ENCODE measurements at places on chromosomes 7 and 10.
A peak's percentile ranks its signal among the peaks of the same experiment; 100 is the strongest.

DNA sequence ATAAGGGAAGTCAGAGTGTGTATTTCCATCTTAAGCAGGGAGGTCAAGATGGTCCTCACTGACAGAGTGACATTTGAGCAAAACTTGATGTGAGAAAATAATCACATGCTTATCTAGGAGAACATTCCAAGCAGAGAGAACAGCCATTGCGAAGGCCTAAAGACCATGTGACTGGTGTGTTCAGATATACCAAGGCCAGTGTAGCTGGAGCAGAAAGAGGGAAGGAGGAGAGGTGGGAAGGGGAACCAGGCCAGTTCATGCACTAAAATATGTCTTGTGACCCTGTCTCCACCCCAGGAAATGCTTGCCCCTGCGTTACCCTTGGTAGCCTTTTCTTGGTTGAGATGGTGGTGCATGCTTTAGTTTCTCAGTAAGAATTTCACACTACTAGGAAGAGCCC lies 77.4 kb downstream of the CACNB2 start:
- no peak for DNase-seq

GRCh38 chr10:110074758-110075671 lies 67.2 kb downstream of the ADD3 start:
- no peak for DNase-seq

GRCh38 chr7:13179775-13180523 lies 492.5 kb downstream of the ARL4A start:
- peak; percentile 16 for DNase-seq

DNA sequence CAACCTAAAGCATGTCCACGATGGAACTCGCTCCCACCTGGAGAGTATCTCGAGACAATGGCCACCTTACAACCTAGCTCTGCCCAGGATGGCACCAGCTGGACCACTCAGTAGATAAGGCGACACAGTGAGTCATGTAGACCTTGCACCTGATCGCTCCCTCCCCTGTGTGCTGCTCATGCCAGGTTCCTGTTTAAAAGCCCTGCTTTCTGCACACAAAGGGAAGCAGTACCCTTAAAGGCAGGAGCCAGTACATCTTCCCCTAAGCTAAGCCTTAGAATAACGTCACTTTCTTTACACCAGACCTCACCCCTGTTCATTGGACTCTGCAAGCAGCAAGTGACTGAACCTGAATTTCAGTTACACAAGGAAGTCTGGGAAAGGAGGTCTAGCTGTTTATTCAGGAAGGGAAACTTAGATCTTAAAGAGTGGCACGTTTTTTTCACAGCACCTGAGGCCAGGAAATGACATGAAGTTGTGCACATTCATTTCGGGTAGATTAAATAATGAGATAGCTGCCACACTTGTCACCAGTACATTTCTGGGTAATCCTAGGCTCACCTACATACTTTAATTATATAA lies 117.9 kb downstream of the MTPAP start:
- DNase-seq = no peak

GRCh38 chr7:1859266-1860035 lies 189.4 kb downstream of the ELFN1 start:
- no peak for DNase-seq

DNA sequence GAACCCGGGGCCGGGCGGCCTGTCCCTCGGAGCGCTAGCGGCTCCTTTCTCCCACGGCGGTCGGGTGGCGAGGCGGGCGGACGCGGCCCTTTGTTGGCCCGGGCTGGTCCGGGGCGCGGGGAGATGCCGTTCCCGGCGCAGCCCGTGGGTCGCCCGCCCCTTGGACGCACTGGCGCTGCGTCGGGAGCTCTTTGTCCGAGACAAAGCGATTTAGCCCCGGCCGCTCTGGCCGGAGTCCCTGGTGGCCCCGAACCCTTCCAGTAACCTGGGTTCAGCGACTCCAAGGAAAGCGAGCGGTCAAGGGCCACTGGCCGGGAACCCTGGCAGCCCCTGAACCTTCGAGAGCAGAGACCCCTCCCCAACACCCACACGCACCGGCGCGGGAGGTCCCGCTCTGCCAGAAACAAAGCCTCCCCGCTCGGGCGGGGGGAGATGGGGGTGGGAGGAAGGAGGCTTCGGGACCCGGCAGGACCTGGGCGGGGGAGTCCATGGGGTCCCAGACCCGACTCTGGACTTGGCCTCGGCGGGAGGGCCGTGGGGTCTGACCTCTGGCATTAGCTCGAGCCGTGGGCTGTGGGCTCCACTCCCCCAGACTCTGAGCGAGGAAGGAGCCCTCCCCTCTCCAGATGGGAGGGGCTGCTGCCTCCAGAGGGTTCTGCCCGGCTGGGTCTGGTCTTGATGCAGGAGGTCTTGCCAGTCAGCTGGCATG lies 836 bp downstream of the DPYSL4 start:
- DNase-seq = no peak

GRCh38 chr7:145875267-145875666 lies 241.3 kb upstream of the CNTNAP2 start:
- DNase-seq = no peak

DNA sequence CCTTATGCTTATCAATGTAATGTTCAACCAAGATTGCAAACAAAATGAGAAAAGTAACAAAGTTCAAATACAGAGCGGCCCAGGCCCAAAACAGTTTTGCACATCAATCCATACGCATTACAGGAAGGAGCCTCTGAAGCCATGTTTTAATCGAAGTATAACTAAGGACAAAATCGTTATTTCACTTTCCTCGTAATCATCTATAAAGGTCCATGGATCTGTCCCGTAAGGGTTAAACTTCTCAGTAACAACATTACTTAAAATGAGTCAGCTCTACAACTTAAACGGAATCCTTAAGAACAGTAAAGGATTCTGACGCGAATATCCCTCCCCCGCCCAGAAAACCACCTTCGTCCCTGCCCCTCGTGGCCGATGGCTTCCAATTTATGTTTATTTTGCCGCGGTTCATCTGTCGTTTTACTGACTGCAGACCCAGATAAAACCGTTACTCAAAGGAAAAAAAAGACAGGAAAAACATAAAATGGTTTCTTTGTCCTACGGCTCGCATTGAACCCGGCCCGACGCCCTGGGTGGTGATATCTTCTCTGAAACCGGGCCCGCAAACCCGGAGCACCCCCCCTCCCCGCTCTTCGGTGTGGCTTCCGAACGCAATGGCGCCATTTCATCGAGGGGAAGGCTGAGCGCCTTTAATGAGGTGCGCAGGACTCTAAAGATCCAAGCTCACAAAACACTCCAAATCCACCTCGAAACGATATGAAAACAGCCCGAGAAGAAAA lies 1.1 kb downstream of the HNRNPA2B1 start:
- peak; percentile 53 for DNase-seq

DNA sequence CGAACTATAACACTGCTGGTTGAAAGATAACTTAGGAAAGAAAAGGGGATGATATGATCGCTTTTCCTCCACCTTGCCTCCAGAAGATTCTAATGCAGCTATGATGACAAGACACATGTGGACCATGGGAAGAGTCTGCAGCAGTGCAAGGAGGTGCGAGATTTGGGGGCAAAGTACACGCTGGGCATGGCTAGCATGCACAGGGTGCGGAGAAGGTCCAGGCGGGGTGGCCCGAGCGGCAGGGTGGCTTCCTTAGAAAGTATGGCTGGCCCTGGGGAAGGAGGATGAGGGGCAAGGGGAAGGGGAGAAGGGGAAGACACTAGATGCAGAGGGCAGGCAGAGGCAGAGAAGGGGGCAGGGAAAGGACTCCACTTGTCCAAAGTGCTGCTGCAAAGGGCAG lies 15.6 kb downstream of the ATXN7L1 start:
- no peak for DNase-seq

- DNase-seq = no peak
Observed at GRCh38 chr7:40987571-40987970, 715.3 kb downstream of the INHBA start.

GRCh38 chr7:7769710-7770627 lies 51.6 kb upstream of the RPA3 start:
- no peak for DNase-seq

DNA sequence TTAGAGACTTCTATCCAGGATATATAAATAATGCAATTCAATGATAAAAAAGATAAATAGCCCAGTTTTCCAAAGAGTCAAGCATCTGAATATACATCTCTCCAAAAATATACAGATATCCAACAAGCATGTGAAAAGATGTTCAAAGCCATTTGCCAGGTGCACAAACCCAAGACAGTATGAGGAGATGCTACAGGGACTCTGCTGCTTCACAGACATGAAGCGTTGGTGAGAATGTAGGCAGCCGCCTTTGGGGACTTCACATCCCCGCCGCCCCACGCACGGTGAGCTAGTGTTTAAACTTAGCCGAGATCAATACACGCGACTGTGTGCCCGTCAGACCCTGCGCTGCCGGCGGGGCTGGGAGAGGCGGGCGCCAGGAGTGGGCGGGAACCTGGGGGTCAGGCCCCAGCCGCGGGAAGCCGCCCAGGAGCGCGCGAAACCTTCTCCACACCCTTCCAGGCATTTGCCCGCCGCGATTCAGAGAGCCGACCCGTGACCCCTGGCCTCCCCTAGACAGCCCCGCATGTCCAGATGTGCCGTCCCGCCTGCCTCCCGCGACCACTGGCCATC lies 927 bp upstream of the ALOX5 start:
- peak; percentile 8 for DNase-seq

DNA sequence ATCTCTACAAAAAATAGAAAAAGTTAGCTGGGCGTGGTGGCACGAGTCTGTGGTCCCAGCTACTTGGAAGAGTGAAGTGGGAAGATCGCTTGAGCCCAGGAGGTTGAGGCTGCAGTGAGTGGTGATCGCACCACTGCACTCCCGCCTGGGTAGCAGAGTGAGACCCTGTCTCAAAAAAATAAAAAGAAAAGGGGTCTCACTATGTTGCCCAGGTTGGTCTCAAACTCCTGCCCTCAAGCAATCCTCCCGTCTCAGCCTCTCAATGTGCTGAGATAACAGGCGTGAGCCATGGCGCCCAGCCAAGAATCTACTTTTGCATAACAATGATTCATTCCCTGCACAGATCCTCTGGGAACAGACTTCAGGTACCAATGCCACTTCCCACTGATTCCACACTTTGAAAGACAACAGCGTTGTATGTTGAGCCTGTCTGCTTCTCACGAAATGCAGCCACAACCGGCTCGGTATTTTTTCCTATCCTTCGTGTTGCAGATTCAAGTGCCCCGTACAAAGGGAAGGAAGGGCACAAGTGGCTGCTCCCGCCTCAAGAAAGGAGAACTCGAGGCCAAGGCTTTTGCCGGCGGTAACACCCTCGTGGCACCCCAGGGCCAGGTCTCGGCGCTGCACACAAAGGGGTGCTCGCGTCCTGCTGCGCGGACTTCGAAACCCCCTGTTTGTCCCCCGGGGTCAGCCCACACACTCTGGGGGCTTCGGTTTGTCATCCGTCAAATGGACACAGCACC lies 745 bp downstream of the DAGLB start:
- peak; percentile 58 for DNase-seq

- DNase-seq = no peak
Observed at GRCh38 chr10:133009218-133009950, 67.0 kb upstream of the CFAP46 start.

GRCh38 chr10:74949034-74949832 lies 122.8 kb downstream of the KAT6B start:
- DNase-seq = no peak

- no peak for DNase-seq
Observed at GRCh38 chr7:171364-171904, 20.9 kb upstream of the FAM20C start.

DNA sequence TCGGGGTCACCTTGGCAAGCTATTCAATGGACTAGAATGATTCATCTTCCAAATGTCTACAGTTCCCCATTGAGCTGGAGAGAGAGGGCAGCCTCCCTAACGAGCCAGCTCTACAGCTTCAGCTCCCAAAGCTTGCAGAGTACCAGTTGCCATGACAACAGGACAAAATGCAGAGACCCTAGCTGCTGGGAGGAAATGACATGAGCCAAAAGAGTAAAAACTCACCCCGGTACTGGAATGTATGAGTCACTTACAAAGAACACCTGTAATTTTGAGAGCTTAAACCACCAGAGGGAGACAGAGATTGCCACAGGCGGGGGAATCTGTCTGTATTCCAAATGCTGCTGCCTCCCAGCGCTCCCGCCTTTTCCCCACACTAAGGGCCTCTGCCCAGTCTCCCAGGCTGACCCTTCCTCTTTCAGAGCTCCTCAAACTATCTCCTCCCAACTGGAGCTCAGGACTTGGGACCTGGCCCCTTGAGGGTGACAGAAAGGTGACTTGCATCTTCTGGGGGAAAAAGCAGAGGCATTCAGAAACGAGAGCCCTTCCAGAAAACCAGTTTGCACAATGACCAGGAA lies 95.5 kb downstream of the CUL2 start:
- peak; percentile 60 for DNase-seq

- peak; percentile 66 for DNase-seq
Observed at GRCh38 chr7:47435889-47436312, 146.0 kb downstream of the TNS3 start.

DNA sequence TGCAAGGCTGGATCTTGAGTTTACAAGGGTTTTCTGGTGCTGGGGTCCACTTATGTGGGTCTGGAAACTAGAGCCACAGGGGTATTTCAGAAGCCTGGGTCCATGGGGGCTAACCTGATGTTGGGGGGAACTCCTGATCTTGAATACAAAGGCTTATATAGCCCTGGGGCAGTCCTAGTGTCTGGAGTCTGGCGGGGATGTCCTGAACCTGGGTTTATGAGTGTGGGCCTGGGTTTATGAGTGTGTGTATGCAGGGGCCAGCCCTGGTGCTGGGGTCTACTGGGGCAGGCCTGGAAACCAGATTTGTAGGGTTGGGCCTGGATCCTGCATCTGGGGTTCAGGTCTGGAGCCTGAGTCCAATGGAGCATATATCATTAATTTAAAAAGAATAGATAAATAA lies 146.5 kb upstream of the C1GALT1 start:
- DNase-seq = no peak

DNA sequence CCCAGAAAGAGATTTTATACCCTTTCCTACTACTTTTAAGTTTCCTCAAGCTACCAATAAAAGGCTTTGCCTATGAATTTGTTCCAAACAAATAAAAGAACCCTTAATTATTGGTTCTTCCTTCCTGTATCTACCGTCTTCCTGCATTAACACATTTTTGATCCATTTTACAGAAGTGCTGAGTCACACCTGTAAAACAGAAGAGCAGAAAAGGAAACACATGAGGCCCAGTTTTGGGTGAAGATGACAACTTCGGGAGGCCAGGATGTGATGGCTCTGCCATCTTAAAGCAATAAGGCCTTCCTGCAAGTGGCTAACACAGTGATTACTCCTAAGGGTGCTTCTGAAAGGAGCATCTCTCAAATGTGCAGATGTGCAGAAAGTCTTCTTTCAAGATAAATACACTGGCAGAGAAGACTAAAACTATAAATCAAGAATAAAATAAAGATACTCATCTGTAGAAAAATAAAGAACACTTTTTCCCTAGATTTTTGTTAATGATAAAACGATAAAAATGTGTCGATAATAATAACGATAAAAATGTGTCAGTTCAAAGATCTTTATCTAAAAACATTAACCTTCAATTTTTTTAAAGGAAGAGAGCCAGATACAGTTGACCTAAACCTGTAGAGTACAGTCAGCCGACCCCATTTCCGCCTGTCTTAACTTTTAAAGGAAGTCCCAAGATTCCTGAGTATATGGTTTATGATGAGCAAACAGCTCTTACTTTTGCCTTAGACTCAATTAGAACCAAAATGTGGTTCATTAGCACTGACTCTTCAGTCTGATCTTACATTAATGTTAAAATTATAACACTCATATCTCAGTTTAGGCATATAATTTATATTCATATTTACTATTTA lies 108.6 kb downstream of the UBE2H start:
- no peak for DNase-seq

All from NCI-H1092 treated with DMSO at 0.1 percent for 48 hours (cell line).